ENCODE measurements at places on chromosomes 11 and 22. TPM values are rescaled to one million over a fixed set of nuclear protein-coding genes. Genes with fewer than 3 reads are reported as not detected.

DNA sequence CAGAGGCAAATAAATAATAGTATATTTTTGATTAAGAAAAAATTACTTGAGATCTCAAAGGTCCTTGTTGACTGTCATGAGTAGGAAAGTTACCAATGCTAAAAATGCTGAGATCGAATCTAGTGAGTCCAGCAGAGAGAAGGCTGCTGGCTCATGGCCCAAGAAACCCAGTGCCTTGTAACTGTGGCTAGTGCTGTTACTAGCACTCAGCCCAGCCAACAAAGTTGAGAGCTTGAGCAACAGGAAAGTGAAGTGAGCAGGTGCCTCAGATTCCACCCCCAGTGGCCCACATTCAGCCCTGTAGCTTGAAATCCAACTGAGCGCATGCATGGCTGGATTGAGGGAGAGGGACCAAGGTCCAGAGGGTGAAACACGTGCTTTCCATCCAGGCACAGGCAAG lies 398.2 kb downstream of the SHANK2 start:
- DNase-seq, result no peak

GRCh38 chr11:77602381-77603088 lies 12.8 kb downstream of the AQP11 start:
- peak; percentile 93 for DNase-seq

GRCh38 chr11:14751975-14752407 lies 108.4 kb downstream of the PDE3B start:
- DNase-seq, result no peak

GRCh38 chr11:120227228-120227852 lies 12.6 kb upstream of the POU2F3 start:
- DNase-seq, result no peak

GRCh38 chr11:128536506-128536905 lies 50.9 kb downstream of the ETS1 start:
- DNase-seq, result no peak

GRCh38 chr11:112745973-112746372 lies 215.2 kb upstream of the NCAM1 start:
- no peak for DNase-seq

DNA sequence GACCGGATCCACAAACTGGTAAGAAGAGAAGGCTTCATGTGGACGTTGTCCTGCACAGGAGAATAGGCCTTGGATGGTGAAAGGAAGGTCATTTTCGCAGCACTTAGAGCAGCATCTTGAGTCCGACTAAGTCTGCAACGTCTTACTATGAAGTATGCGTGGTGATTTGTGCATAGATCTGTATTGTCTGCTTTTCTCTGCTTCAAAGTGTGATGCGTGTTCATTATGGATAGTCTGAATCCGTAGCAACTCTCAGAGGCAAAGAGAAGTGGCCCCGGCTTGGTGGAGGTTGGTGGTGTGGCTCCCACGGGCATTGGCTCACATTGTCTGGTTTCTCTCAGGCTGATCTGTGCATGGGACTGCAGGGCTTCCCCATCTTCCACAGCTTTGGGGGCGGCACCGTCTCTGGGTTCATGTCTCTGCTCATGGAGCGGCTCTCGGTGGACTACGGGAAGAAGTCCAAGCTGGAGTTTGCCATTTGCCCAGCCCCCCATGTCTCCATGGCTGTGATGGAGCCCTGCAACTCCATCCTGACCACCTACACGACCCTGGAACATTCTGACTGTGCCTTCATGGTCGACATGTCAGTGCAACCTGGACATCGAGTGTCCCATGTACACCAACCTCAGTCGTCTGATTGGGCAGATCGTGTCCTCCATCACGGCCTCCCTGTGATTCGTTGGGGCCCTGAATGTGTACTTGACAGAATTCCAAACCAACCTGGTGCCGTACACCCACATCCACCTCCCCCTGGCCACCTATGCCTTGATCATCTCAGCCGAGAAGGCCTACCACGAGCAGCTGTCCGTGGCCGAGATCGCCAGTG lies 21.5 kb downstream of the LRRC74B start:
- no peak for DNase-seq

GRCh38 chr11:68966894-68967780 lies 13.6 kb downstream of the MRGPRD start:
- DNase-seq, result no peak

DNA sequence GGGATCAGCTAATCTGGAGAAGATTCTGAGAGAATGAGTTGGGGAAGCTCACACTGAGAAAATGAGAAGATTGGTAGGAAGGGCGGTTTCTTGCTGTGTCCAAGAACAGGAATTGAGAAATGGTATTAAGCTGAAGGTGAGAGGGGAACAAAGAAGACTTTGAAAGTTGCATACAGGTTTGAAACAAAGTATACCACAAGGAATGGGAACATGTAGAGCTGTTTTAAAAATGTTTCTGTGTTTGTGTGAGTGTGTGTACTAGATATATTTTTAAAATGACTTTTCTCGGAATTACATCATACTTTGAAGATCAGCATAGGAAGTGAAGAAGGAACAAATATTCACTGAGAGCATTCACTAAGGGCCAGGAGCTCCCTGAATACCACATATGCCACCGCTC lies 24.4 kb upstream of the IZUMO1R start:
- no peak for DNase-seq

GRCh38 chr11:111148121-111148520 lies 97.4 kb upstream of the POU2AF2 start:
- no peak for DNase-seq

GRCh38 chr11:17927681-17928343 lies 85.0 kb downstream of the SERGEF start:
- DNase-seq, result no peak

DNA sequence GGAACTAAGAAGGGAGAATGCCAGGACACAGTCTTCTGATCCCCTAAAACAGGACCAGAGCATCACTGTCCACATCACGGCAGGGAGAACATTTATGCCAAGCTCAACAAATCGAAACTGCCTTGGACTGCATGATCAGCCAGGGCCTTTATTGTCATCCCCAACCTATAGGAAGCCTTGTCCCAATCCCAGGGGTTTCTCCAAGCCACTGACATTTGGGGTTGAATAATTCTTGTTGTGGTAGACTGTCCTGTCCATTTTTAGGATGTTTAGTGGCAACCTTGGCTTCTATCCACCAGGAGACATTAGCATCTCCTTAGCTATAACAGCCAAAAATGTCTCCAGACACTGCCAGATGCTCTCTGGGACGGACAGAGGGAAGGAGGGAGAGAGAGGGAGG lies 37.1 kb downstream of the RPL27A start:
- DNase-seq, result no peak

DNA sequence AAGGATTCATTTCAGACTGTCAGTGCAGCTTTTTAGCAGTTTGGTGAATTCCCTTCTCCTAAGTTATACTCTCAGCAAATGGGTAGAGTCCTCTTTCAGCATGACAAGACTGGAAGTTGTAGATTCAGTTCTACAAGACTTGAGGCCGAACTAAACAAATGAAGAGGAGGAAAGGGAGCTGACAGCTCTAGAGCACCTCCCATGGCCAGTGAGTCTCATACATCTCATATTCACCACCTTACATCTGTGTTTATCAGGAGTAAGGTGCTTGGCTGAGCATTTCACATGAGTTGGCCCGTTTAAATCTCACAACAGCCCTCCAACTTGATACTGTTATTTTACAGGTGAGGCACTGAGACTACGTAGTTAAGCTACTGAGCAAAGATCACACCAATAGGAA lies 30.4 kb downstream of the SEZ6L start:
- DNase-seq, result no peak

- DNase-seq, result peak; percentile 89
These were observed 29.3 kb downstream of the RTN3 start for GRCh38 chr11:63710476-63711217.

GRCh38 chr11:21007297-21007696 lies 337.9 kb downstream of the NELL1 start:
- no peak for DNase-seq

- peak; percentile 88 for DNase-seq
These were observed 5.4 kb downstream of the PLA2G6 start for GRCh38 chr22:38176170-38176741.

- peak; percentile 88 for DNase-seq
These were observed 4.8 kb downstream of the SELENOM start for GRCh38 chr22:31102441-31103081.

- DNase-seq, result peak; percentile 43
These were observed 11.5 kb upstream of the DKK3 start for GRCh38 chr11:12019866-12020416.

DNA sequence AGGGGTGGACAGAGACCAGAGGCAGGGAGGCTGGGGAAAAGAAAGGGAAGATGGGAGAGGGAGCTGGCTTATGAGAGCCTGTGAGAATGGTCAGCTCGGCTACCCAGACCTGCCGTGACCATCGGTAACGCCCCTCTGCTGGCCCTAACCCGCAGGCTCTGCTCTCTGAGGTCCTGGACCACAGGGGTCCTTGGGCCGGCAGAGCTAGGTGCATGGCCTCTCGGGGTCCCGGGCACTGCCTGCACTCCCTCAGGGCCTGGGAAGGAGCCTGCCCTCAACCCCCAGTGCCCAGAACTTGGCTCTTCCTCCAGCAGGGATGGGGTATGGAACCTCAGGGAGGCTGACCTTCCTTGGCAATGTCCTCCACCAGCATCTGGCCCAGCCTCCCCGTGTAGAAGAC lies 13.2 kb downstream of the GGT5 start:
- no peak for DNase-seq

- DNase-seq, result no peak
These were observed 62.5 kb upstream of the CD44 start for GRCh38 chr11:35076201-35077100.

- DNase-seq, result peak; percentile 66
These were observed 4.0 kb upstream of the WNT11 start for GRCh38 chr11:76209973-76210930.

GRCh38 chr11:67269401-67270255 lies 3.4 kb downstream of the GRK2 start:
- DNase-seq, result no peak

DNA sequence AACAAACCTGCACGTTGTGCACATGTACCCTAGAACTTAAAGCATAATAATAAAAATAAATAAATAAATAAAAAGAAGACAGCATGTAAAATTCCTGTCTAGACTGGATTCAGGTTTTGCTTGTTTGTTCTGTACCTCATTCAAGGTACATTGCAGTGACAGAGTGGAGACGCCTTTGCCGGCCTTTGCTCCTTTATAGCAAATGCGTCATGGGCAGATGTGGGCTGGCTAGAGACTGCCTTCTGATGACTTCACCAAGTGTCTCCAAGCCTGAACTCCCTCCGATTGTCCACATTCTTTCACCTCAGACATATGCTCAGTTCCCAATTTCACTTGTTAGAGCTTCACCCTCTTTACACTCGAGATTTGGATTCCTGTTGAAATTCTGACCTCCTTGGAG lies 147.8 kb upstream of the ARHGAP20 start:
- no peak for DNase-seq

DNA sequence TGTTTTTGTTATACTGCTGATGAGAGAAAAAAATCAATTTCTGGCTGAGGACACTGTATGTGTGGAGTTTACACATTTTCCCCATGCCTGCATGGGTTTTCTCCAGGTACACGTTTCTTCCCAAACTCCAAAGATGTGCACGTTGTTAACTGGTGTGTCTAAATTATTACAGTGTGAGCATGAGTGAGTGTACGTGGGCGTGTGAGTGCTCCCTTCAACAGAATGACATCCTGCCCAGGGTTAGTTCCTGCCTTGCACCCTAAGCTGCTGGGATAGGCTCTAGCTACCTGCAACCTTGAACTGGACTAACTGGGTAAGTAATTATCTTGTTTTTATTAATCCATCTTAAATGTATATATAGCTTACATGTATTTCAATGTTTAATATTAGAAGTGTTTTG lies 5.5 kb downstream of the NPAT start:
- no peak for DNase-seq

- DNase-seq, result no peak
These were observed 436.2 kb downstream of the BRD1 start for GRCh38 chr22:49391436-49391835.

DNA sequence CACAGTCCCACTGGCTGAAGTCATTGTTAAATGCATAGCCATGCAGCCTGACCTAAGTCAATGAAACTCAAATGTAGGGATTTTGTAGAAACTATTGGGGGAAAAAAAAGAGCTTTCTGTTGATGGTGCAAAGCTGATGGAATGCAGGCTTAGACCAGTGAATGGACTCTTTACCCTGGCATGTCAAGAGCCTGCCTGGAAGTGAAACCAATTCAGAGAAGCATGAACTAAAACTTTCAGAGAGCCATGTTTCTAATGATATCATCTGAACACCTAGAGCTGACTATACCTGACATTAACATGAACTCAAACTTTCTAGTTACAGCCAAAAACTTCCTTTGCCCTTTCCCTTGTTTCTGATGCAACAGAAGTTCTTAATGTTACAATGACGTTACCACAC lies 89.0 kb downstream of the APIP start:
- DNase-seq, result no peak

GRCh38 chr11:117421476-117421875 lies 93.8 kb downstream of the CEP164 start:
- no peak for DNase-seq

DNA sequence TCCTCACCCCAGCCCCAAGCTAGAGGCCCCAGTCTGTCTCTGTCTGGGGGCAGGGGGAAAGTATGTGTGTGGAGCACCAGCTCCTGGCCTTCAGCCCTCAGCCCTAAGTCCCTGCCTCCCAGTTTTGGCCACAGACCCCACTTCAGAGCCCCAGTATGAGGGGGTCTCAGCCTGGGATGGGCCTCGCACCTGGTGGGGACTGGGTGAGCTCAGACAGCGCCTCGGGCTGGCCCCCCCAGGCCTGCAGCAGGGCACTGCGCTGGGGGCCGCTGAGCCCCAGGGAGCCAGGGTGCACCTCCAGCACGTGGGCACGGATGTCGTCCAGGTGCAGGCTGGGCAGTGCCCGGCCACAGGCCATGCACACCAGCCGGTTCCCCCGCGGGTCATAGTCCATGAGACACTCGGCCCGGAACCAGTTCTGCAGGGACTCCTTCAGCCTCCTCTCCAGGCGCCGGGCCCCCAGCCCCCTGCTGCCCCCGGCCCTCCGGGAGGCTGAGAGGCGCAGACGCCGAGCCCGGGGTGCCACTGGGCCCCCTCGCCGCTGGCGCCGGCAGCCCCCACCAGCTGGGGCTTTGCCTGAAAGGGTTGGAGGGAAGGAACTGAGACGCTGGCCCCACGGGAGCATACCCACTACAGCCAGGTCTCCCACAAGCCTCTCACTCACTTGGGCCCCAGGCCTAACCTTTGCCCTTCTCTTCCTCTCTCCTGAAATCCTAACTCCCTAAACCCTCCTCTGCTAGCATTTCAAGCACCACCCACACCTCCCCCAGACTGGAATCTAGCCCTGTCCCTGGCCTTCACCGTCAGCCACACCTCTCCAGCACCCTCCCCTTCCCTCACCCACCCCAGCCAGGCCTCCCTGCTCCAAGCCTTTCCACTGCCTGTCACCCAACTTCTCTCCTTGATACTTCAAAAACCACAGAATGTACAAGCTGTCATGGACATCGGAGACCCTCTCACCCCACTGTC lies 3.6 kb downstream of the ZFTA start:
- DNase-seq, result no peak

- DNase-seq, result no peak
These were observed 66.1 kb downstream of the MYO7A start for GRCh38 chr11:77193911-77194830.

OR6T1 gene
- not detected for total RNA-seq

OR8G5 gene
- not detected for total RNA-seq

GRK2 gene
- total RNA-seq, result 34.0 TPM

GRIK4 gene
- total RNA-seq, result 3.9 TPM

GPHA2 gene
- total RNA-seq, result not detected

LARGE1 gene
- total RNA-seq, result 92.6 TPM

A4GALT gene
- total RNA-seq, result 1.9 TPM

NRXN2 gene
- 0.17 TPM for total RNA-seq

MS4A12 gene
- total RNA-seq, result 0.31 TPM

LYVE1 gene
- 0.27 TPM for total RNA-seq

PRDM11 gene
- 9.1 TPM for total RNA-seq

GAB4 gene
- not detected for total RNA-seq

LDLRAD3 gene
- total RNA-seq, result 14.9 TPM

GGT1 gene
- 3.1 TPM for total RNA-seq

PHLDB1 gene
- total RNA-seq, result 194 TPM

OR10D3 gene
- total RNA-seq, result not detected

PRRG4 gene
- 0.14 TPM for total RNA-seq
